ENCODE measurements at places on chromosomes 16 and 17. TPM values are rescaled to one million over a fixed set of nuclear protein-coding genes. Genes with fewer than 3 reads are reported as not detected.

Gene RND2
- not detected for total RNA-seq

- no peaks in the 10 kb centered on the region for H3K27me3 ChIP-seq
- no peaks in the 10 kb centered on the region for H3K4me1 ChIP-seq
- H3K36me3 ChIP-seq = no peaks in the 10 kb centered on the region
- no peak overlapping the region for H3K4me3 ChIP-seq
- no peak for DNase-seq
- no peak overlapping the region for H3K27ac ChIP-seq
Measured at GRCh38 chr16:54867302-54867832, 63.3 kb upstream of the IRX5 start.

DNA sequence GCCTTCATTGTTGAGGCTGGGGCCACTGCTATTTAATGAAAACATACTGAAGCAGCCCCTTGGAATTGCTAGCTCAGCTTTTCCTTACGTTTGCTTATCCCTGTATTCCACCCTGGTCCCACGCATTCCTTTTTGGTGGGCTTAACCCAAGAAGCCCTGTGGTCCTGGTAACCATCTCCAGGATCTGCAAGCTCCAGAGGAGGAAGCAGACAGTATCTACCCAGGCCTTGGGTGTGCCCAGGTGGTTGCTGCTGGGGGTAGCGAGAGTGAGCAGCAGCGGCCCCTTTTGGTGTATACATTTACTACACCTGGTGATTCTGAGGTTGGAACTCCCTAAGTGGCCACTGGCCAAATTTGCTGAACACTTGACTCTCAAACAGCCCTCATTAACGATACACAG lies 97.7 kb downstream of the CBLN1 start:
- no peak overlapping the region for H3K27ac ChIP-seq
- H3K4me1 ChIP-seq = no peaks in the 10 kb centered on the region
- H3K36me3 ChIP-seq = no peaks in the 10 kb centered on the region
- no peaks in the 10 kb centered on the region for H3K27me3 ChIP-seq
- DNase-seq = no peak

Gene TNFSF13
- total RNA-seq = 4.0 TPM

- H3K4me1 ChIP-seq = peaks cover 3% of the 10 kb centered on the region
- DNase-seq = no peak
- peaks cover 24% of the 10 kb centered on the region for H3K36me3 ChIP-seq
- no peaks in the 10 kb centered on the region for H3K27me3 ChIP-seq
Measured at GRCh38 chr16:69116256-69116875, 10.9 kb downstream of the HAS3 start.

DNA sequence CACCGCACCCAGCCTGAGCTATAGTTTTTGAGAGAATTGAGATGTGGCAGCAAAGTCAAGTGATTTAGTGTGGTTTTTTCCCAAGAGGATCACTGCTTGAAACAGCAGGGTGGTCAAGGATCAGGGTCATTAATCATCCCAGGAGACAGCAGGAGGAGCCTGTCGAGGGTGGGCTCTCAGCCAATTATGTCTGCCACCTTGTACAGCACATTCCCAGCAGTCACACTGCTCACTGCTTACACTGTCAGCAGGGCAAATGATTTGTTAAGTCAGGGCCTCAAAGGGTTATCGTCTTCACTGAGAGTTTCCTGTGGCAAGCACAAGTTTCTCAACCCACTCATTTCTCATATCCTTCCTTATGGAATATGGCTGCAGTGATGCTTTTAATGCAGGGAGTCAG lies 13.2 kb downstream of the B3GNT9 start:
- no peak for DNase-seq
- H3K4me1 ChIP-seq = no peaks in the 10 kb centered on the region
- peaks cover 12% of the 10 kb centered on the region for H3K36me3 ChIP-seq
- H3K4me3 ChIP-seq = no peak overlapping the region
- H3K27ac ChIP-seq = no peak overlapping the region

- H3K4me3 ChIP-seq = no peak overlapping the region
- DNase-seq = no peak
- peaks cover 5% of the 10 kb centered on the region for H3K27me3 ChIP-seq
- H3K36me3 ChIP-seq = no peaks in the 10 kb centered on the region
- peaks cover 4% of the 10 kb centered on the region for H3K4me1 ChIP-seq
- H3K27ac ChIP-seq = no peak overlapping the region
Measured at GRCh38 chr17:81435652-81436293, 40.5 kb downstream of the BAHCC1 start.

All from activated CD4-positive, alpha-beta T cell treated with anti-CD3 and anti-CD28 coated beads, Interleukin-2, amount 10 ng/mL, durations not matched to agents 7 days and 5 days (primary cell).